ENCODE measurements at places on chromosomes 2 and 18. TPM values are rescaled to one million over a fixed set of nuclear protein-coding genes. Genes with fewer than 3 reads are reported as not detected.

Gene RAX
- total RNA-seq = not detected

Gene RAB6C
- total RNA-seq = not detected

Gene ZNF892
- total RNA-seq = 7.1 TPM

GRCh38 chr2:46352621-46353020, 55.4 kb downstream of the EPAS1 start:
- DNase-seq = no peak

GRCh38 chr18:59878644-59879043, 21.2 kb upstream of the PMAIP1 start:
- no peak for DNase-seq

DNA sequence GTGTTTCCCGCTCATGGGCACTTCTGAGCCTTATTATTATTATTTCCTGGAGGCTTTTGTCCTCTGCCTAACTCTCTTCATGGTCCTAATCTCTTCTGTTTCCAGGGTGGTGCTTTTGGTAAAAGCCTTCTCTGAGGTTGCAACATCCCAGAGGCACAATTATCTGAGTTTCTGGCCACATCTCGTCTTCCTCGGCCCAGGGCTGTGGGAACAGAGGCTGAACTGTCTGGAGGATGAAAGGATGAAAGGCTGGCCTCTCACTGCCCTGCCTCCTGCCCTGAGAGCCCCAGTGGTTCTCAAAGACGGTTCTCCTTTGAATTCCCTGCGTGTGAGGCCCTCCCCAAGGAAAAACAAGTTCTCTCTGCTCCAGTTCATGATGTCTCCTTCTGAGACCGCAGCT, 13.8 kb downstream of the GYPC start:
- DNase-seq = no peak

DNA sequence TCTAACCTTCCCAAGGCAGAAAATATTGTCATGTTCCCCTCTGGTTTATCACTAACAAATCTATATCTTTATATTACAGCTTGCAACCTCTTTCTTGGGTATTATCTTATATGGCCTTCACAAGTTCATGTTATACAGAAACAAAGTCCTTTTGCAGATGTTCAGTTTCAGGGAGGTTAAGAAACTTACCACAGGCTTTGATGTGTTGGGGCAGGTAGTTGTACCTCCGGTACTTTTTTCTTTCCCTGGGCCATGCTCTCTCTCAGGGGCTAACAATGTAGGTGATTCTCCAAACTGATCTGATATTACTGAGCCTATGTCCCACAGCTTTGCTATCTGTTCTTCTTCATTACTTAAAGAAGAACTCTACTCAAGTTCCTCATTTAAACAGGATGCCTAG, 548.9 kb upstream of the SYT4 start:
- no peak for DNase-seq

GRCh38 chr2:222320436-222321395, 21.9 kb upstream of the PAX3 start:
- no peak for DNase-seq

- no peak for DNase-seq
Observed at GRCh38 chr2:163397451-163397850, 338.4 kb downstream of the FIGN start.

- DNase-seq = no peak
Observed at GRCh38 chr2:43025709-43026295, 200.6 kb downstream of the ZFP36L2 start.

GRCh38 chr2:165790466-165790865, 3.6 kb downstream of the GALNT3 start:
- no peak for DNase-seq

DNA sequence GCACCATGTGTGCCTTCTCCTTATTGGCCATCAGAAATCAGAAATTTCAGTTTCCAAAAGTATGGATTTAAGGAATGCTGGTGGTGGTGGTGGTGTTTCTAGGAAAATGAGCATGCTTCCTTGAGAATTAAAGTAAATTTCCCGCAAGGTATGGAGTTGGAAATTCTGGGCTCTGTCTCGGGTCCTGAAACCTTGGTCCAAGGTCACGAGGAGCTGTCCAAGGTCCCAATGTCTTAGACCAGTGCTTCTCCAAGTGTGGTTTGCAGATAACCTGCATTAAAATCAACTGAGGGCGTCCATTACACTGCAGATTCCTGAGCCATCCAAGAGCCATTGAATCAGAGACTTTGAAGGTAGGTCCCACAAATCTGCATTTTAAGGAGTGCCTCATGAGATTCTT, 210.9 kb upstream of the PKDCC start:
- no peak for DNase-seq
